ENCODE measurements at places on chromosomes 12 and 14.

- DNase-seq = no peak
Observed at GRCh38 chr12:102300824-102301461, 103.3 kb upstream of the PMCH start.

DNA sequence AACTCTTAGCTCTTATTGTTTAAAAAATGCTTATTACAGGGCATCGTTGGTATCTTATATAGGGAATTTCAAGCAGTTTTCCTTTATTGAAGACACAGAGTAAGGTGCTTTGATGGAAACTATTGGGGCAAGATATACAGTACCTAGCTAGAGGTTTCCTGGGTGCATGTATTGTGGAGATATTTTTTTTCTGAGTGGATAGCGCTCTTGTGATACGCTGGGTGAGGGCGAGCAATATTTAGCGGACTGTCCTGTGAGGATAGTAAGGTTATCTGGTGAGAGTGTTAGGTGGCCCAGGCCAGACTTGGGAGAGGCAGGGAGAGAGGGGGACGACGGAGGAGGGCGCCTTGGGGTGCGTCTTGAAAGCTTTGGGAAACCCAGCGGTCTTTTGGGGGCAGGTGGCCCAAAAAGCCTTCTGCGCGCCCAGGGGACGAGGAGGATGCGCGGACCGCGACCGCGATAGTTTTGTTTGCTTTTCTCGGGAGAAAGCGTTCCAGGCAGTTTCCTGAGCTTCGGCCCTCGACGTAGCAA, 596 bp upstream of the BICD1 start:
- no peak for DNase-seq

DNA sequence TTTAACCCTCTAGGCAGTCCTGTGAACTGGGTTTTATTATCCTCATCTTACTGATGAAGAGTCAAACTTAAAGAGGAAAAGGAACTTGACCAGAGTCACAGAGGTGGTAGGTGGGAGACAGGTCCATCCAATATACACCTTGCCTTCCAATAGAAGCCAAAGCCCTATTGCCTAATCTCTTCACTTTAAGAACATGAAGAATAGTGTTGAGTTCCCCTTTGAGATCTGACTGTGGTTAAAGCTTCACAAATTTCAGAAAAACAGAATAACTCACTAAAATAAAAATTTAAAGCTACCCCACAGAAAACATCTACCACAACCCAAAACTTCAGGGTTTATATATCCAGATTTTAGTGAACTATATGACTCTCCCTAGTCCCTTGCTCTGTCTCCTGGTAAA, 115.4 kb downstream of the ETV6 start:
- DNase-seq = no peak

DNA sequence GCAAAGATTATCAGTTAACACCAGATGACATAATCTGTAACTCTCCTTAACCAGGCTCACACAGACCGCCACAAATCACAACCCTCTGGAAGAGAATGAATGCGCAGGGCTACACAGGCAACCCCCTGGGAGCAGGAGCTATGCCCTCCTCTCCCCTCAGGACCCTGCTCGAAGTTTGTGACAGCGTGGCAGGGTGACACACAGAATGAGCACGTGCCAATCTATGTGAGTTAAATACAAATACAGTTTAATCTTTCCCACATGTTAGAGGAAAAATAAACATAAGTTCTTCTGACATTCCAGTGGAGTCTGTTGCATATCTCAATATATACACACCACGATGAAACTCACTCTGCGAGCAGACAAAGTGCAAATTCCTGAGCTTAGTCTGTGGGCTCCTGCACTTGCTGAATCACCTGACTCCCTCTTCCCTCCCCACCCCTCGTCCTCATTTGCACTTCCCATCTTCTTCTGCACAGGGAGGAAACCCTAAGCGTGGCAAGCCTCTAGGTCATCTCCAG, 37.6 kb downstream of the BCAT1 start:
- DNase-seq = peak; percentile 37

- DNase-seq = no peak
Observed at GRCh38 chr12:6444704-6445688, at the start of gene CD27. Gene CD27, plus strand, starts transcription at chr12:6444955. Its CDS starts 141 bp downstream, at chr12:6445096.

DNA sequence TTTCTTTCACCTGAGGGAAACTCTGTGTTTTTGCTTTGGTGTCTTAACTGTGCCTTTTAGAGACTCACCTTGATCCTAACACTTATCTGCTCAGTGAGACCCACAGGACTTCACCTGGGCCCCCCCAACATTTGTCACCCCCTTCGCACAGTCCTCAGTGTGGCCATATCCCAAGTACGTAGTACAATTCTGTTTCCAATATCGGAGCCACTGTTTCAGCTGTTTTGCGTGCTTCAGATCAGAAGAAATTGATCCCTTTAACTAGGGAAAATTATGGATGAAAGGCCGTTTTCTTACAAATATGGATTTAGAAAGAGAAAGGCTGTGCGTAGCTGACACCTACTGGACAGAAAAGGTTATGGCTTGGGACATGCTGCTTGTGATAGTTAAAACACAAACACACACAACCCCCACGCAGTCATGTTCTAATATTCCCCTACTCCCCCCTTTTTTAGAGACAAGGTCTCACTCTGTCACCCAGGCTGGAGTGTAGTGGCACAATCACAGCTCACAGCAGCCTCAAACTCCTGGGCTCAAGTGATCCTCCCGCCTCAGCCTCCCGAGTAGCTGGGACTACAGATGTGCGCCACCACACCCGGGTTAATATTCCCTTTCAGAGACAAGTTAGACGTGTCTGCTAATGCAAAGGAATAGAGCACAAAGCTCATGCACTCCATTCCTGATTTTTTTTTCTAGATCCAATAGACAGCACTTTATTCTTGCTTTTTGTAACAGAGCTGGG, 3.6 kb upstream of the SLC7A8 start:
- no peak for DNase-seq

DNA sequence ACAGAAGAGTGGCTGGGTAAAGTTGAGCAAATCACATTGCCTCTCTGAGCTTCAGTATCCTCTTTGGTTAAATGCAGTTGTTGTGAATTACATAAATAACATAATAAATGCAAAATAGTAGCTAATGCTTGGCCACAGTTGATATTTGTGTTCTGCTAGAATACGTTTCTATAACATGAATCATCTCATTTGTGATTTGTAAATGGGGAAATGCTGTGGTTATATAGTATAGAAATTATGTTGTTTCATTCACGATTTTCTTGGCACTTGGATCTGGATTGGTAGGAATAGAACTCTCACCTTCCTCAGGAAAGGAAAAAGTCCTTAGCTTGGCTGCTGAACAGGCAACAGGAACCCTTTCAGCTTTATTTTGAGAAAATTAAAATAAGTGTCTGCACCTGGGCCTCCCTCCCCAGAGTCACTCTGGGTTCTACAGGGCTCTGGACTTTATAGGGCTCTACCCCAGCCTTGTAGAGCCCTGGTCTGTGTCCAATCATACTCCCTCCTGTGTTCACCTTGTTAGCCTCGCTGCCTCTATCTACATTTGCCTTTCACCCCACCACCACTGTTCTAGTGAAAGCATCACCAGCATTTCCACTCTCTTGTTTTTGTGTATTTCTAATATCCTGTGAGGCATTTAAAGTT, 107.7 kb upstream of the BCAT1 start:
- DNase-seq = no peak

- DNase-seq = no peak
Observed at GRCh38 chr12:119419381-119419780, 84.9 kb downstream of the CCDC60 start.

DNA sequence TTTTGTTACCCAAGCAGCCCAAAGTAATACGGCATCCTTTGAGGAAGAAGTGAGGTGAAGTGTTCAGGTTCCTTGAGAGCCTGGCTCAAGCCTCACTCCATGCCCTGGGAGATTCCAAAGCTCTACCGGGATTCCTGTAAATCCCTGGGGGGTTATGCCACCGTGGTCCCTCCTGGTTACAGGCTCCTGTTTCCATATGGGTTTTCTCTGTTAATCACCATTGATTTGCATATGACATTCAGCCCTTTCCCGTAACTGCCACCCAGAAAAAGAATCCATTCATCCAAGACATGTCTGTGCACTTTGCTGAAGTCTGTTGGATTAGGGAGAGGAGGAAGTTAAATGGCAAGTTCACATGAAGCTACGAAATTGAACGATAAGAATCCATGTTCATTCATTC, 27.9 kb upstream of the CCDC60 start:
- DNase-seq = no peak

DNA sequence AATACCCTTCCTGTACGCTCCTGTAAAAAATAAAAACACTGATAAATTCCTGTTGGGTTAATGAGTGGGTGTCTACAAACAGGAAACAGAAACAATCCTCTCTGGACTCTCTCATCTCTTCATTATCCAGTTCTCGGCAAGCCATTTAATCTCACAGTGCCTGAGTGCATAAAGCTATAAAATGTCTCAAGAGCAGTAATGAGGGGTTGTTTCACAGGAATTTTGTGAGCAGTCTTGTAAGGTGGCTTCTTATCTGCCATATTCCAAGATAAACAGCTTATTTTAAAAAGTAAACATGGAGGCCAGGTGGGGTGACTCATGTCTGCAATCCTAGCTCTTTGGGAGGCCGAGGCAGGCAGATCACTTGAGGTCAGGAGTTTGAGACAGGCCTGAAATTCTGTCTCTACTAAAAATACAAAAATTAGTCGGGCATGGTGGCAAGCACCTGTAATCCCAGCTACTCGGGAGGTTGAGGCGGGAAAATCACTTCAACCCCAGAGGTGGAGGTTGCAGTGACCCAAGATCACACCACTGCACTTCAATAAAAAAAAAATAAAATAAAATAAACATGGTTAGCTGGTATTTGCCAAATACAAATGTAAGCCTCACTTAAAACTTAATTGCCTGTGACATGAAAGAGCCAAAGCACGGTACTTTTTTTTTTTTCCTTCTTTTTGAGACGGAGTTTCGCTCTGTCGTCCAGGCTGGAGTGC, 54.0 kb downstream of the CLIP1 start:
- DNase-seq = no peak

- no peak for DNase-seq
Observed at GRCh38 chr14:81655423-81656314, 122.0 kb upstream of the SEL1L start.

GRCh38 chr14:105889666-105890473, 363.5 kb downstream of the TMEM121 start:
- DNase-seq = no peak

DNA sequence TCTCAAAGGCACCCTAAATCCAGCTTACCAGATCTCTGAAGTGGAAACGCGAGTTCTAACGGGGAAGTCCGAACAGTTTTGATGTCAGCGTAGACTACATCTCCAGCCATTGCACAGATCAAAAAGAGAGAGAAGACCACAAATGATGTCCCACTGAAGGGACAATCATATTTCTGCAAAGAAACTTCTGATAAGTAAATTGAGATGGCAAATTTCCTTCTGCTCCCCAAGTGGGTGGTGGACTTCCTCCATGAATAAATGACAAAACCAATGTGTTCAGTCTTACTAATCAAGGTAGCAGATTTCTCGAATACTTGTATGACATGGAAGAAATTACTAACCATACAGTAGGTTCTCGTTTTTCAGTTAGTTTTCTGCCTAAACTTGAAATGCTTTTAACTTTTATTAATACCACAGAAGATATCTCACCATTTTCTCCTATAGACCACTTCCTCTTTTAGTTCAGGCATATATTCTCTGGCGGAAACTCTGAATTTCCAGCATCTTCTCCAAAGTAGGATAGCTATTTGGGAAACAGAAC, at the start of gene CLECL1:
CLECL1 (minus strand) TSS at position 177 of the 541 bp plus-strand sequence.
- DNase-seq = no peak

DNA sequence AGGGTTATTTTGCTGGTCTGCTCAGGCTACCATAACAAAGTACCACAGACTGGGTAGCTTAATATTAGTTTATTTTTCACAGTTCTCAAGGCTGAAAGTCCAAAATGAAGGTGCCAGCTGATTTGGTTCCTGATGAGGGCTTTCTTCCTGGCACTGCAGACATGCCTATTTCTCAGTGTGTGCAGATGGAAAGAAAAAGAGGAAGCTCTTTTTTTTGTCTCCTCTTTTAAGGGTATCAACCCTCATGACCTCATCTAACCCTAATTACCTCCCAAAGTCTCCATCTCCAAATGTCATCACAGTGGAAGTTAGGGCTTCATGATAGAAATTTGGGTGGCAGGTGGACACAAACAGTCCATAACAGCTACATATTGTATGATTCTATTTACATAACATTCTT, 25.0 kb upstream of the POLR3B start:
- DNase-seq = no peak

DNA sequence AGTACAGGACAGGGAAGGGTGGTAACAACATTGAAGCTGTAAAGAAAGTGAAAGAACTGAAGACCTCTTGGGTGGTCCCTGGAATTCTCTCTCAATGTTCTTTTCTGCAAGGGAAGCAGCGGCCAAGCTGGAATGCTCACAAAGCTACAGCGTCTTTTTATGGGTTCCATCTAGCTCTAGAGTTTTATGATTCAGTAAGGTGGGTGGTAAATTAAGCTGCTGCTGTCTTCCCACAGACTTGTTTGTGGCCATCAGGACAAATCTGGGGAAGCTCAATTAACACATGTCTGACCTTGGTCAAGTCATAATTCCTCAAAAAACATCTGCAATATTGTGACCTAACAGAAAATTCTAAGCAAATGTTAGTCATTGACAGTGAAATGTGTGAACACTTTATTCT, 139.1 kb downstream of the MED13L start:
- DNase-seq = no peak

- DNase-seq = no peak
Observed at GRCh38 chr12:106861984-106862916, 87.8 kb downstream of the RIC8B start.

DNA sequence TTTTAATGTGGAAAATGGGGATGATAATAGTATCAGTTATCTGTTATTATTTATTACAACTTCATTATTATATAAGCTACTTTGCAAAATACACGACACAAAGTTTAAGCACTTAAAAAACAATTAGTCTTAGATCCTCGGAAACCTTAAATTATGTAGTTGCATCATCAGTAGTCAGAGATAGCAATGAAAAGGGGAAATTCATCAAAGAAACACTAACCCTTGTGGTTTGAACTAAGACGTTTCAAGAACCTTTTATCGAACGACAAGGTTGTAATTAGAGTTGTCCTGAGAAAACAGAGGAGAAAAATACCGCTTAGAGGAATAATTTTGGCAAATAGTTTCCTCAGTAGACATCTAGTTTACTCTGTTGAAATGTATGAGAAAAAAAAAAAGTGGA, 198.5 kb downstream of the PTPRO start:
- no peak for DNase-seq

DNA sequence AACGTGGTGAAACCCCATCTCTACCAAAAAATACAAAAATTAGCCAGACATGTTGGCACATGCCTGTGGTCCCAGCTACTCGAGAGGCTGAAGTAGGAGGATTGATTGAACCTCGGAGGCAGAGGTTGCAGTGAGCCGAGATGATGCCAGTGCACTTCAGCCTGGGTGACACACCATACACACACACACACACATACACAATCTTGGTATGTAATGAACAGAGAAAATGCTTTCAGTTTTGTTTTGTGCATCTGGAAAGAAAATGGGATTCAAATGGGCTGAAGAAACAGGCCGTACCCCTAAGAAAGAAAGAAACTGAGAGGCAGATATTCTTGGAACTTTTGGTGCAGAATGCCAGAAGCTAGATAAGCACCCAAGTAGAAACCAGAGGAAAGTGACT, 107.2 kb downstream of the PDE3A start:
- DNase-seq = no peak

GRCh38 chr12:2393016-2393415, 340.2 kb downstream of the CACNA1C start:
- DNase-seq = no peak

GRCh38 chr12:5904969-5905368, 40.1 kb downstream of the ANO2 start:
- DNase-seq = no peak

GRCh38 chr14:99732436-99733210, 48.5 kb downstream of the CYP46A1 start:
- no peak for DNase-seq

- DNase-seq = no peak
Observed at GRCh38 chr12:123726962-123727361, 14.8 kb downstream of the ATP6V0A2 start.

All from H1 (cell line).